Myocyte (in vitro differentiated cells): ENCODE measurements at places on chromosomes 6 and 20. TPM values are rescaled to one million over a fixed set of nuclear protein-coding genes. Genes with fewer than 3 reads are reported as not detected.
A peak's percentile ranks its signal among the peaks of the same experiment; 100 is the strongest.

- DNase-seq, result no peak
These were observed 210.0 kb upstream of the SOX4 start for GRCh38 chr6:21383450-21384085.

DNA sequence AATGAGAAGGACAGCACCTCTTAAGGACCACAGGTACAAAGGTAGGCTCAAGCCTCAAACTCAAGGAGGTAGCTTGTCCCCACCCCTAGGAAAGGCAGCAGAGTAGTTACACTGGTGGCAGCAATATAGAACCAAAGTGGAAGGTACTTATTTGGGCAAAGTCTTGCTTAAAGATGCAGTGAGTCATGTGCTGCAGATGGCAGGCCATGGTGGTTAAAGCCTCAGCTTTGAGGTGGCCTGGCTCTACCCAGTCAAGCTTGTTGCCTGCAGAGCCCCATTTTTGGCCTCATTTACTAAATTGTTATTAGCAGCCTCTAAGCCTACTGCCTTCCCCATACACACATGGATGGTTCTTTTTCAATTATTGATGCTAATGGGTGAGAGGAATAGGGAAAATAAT is 146.0 kb downstream of the ELOVL4 start:
- DNase-seq, result no peak

DNA sequence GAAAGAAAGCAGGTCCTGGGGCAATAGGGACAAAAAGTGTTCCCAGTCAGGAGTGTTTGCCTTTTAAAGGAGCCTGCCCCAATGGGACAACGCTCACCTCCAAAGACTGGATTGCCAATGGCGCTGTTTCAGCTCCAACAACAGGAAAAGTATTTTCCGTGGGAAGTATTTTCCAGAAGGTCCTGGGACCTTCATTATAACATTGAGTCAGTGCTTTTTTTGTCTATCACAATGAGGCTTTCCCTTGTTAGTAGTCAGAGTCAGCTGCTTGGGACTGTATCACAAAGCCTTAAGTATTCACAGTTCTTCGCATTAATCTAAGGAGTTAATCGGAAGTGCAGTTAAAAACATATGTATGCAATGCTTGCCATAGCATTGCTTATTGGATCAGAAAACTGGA is 17.3 kb downstream of the TRAF3IP2 start:
- peak; percentile 49 for DNase-seq

GRCh38 chr6:166179704-166180103 is 12.1 kb upstream of the TBXT start:
- no peak for DNase-seq

DNA sequence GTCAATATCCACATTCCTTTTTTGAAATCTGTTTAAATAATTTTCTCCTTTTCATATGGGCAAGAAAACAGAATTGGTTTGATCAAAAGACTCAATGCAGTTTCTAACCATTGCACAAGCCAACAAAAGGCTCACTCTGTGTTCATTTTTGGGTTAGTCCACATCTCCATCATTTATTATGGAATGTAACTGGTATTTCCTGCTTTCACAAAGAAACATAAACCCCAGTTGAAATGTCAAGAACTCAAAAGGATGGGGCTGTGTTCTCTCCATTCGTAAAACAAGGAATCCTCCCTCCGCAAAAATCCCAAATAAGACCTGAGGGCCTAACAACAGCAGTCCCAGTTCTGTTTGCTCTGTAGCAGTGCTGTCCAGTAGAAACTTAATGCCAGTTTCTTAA is 420.9 kb downstream of the GJA1 start:
- DNase-seq, result no peak

DNA sequence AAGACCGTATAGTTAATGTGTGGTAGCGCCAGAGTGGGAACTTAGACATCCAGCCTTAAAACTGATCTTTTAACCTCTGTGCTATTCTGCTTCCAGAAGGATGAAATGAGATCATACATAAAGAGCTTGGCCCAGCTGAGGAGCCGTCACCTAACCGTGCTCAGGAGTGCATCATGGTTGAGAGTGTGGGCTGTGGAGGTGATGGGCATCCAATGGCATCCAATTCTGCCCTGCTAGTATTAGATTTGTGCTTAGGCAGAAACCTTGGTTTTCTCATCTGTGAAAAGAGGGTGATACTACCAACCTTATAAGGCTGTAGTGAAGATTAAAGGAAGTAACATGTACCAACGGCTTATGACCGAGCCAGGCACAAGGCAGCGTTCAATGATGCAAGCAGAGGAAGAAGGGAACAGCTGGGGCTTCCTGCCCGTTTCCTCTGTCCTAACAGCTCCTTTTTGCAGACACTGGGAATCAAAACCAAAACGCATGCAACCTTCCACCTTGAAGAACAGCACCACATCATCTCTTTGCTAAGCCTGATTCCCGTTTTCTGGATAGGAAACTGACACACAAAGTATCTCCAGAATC is 1.3 kb downstream of the SLC22A16 start:
- DNase-seq, result peak; percentile 14

DNA sequence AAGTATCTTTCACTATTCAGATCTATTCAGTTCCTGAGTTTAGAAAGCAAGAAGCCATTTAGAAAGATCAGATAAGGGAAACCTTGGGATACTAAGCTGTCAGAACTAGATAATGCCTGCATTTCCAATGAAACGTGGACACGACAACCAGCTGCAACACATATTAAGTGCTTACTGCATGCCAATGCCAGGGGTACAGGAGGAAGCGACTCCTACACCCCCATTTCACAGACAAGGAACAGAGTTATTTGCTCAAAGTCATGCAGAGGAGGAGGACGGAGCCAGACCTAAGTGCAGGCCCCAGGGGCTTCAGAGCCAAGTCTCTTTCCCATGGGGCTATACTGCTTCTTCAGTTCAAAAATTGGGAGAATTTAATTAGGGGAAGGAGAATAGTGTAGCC is 62.4 kb downstream of the PREX1 start:
- no peak for DNase-seq

DNA sequence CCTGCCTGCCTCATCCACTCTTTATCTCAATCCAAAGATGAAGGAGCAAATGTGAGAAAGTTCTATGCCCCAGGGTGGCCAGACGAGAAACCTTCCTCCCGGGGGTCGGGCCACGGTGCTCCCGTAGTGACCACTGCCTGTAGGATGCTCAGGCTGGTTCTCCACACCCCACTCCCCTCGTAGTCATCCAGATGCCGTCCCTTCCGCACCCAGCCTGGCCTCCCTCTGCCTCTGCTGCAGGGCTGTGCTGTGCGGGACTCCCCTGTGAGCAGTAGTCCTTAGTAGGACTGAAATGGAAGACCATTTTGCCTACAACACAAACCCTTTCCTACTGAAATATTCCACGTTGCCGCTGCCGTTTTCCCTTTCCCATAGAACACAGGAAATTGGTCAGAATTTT is 2.0 kb downstream of the TMC2 start:
- DNase-seq, result no peak

- DNase-seq, result no peak
These were observed 670.6 kb downstream of the GRIK2 start for GRCh38 chr6:102064142-102064541.

GRCh38 chr6:49326347-49326746 is 136.7 kb downstream of the MMUT start:
- DNase-seq, result peak; percentile 14

DNA sequence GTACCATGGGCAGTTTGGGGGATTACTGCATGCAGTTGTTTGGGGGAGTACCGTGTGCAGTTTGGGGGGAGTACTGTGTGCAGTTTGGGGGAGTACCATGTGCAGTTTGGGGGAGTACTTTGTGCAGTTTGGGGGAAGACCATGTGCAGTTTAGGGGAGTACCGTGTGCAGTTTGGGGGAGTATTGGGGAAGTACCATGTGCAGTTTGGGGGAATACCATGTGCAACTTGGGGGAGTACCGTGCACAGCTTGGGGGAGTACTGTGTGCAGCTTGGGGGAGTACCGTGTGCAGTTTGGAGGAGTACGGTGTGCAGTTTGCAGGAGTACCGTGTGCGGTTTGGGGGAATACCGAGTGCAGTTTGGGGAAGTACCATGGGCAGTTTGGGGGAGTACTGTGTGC is 22.3 kb downstream of the CDH4 start:
- DNase-seq, result no peak

- no peak for DNase-seq
These were observed 603.0 kb upstream of the NRSN1 start for GRCh38 chr6:23522792-23523547.

- DNase-seq, result no peak
These were observed 24.2 kb upstream of the PNPLA1 start for GRCh38 chr6:36245572-36246061.

DNA sequence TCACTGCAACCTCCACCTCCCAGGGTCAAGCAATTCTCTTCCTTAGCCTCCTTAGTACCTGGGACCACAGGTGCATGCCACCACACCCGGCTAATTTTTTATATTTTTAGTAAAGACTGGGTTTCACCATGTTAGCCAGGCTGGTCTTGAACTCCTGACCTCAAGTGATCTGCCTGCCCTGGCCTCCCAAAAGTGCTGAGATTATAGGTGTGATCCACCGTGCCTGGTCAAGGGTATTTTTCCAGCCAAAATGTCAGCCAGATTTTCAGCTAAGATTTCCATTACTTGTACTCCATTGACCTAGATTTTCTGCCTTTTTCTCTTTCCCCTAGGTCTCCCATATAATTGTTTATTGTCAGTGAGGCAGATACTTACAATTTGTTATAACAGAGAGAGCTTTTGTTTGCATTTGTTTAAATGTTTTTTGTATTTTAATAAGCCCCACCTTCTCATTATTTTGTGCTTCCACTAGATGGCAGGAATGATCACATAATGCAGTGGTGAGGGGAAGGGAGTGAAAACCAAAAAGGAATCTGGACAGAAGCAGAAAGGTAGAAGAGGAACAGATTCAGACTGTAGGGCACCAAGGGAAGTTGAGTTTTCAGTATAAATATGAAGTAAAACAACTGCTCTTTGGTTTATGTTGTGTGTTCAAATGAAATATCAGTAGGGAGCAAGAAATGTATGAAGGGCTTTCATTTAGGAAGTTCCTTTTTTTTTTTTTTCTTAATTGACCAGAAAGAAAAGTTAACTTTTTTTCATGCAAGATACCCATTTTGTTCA is 29.7 kb downstream of the RPF2 start:
- peak; percentile 65 for DNase-seq

DNA sequence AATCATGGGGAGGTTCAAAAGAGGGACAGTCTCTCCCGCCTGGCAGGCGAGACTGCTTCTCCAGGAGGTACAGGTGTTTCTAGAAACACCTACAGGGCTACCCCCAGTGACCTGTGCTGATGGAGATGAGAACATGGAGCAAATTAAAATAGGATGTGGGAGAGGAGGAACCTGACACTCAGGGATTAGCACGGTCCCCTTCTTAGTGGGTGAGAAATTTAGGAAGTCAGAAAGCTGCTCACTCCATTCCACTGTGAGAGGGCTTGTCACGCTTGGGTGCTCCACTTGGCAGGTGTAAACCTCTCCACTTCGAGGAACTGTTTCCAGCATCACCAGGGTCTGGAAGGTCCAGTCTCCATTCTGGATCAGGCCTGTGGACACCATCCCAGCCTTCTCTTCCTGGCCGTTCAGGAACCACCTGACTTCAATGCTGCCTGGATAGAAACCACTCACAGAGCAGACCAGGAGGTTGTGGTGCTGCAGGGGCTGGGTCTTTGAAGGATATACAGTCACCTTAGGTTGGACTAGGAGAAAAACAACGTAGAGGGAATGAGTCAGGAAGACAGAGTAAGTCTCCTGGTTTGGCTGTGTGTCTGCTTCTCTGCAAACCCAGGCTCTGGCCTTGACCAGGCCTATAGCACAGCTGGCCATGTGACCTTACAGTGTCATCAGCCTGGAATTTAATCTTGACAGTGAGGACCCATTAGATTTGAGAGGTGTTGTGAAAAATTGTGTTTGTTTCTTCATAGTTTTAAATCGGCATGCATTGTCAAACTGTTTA is 8.1 kb downstream of the HLA-DRB1 start:
- DNase-seq, result no peak

GRCh38 chr6:6688283-6688682 is 99.8 kb downstream of the LY86 start:
- DNase-seq, result no peak

DNA sequence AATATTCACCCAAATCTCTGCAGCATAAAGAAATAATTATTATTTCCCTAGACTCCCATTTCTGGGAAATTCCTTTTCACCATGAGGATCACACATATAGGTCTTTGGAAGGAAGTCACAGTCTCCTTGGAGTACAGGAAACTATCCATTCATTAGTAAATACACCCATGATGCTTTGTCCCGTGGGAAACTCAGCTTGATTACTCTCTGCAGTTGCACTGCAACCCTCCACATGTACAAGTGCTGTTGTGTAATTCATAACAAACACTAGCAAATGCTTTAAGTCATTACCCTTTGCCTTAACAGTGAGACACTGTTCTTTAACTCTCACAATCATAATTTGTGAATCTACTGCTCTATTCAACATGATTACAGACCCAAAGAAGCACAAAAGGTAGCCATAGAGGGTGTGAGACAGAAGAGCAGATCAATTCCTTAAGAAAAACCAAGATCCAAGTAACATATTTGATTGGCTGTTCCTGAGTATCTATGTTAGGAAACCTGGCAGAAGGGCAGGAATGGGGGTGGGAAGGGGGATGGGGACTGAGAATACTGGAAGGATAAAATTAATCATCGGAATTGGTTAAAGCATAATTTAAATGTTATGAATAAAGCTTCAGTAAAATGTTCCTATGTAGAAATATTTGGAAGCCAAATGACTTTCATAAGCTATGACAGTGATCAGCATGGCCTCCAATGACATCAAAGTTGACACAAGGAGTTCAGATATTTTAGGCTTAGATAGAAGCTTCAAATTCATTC is 268.0 kb downstream of the HACE1 start:
- no peak for DNase-seq

DNA sequence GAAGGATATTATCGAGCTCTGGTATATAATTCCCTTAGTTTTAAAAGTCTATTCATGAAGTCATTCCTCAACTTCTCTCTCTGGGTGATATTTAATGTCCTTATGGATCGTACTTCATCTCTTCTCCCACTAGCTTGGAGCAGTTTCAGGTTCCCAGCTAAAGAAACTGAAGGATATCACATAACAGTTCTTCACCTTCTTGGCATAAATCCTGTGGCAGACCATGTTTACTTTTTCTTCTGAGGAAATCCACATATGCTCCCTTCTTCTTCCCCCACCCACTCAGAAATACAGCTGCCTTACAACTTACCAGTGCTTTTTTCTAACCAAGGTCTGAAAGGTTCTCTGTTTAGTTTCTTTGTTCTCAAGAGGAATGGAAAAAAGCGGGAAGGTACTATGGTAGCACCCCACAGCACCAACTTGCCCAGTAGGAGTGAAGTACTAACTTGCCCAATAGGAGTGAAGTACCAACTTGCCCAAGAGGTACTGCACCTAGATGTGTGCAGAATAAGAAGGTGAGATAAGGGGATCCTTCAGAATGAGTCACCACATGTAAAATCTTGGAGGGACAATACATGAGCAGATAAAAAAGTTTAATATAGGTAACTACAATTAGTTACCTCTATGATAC is 53.1 kb downstream of the TSPYL4 start:
- DNase-seq, result no peak

Gene KIF6
- total RNA-seq, result not detected in 2 replicates

Gene FUT9
- total RNA-seq, result not detected in 2 replicates

Gene PBX2
- total RNA-seq, result 25.1 and 29.0 TPM in 2 replicates

Gene IMPG1
- total RNA-seq, result not detected in 2 replicates

Gene SCRT2
- total RNA-seq, result not detected in 2 replicates

Gene CENPW
- total RNA-seq, result 0.99 and 4.4 TPM in 2 replicates

Gene HTR1E
- total RNA-seq, result not detected in 2 replicates

Gene RBPJL
- total RNA-seq, result not detected in 2 replicates

Gene SDC4
- total RNA-seq, result 34.8 and 51.5 TPM in 2 replicates

Gene SLC32A1
- total RNA-seq, result not detected in 2 replicates

Gene LST1
- not detected in 2 replicates for total RNA-seq
